ENCODE measurements at places on chromosomes 4 and X. TPM values are rescaled to one million over a fixed set of nuclear protein-coding genes. Genes with fewer than 3 reads are reported as not detected.

DNA sequence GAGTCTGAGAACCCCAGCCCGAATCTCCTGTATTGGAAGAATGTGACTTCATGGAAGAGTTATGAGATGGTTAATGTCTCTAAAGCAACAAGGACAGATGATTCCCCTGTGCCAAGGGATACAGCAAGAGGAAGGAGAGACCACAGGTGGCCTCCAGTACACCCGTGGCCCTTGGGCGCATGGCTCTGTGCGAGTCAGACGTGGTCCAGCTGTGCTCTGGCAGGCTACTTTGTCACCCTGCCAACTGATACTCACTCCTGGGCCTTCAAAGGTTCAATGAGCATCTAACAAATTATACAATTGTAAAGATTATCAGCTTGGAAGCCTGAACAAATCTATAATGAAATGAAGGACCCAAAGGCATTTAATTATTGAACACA is 71.7 kb downstream of the NYX start:
- no peaks in the 10 kb centered on the region for H3K27me3 ChIP-seq
- H3K27ac ChIP-seq: no peak overlapping the region
- no peak for DNase-seq
- H3K4me1 ChIP-seq: no peaks in the 10 kb centered on the region

GRCh38 chr4:158535130-158535614 is 13.5 kb downstream of the RXFP1 start:
- peak overlapping the region; percentile 11 for H3K4me3 ChIP-seq
- H3K4me1 ChIP-seq: no peaks in the 10 kb centered on the region
- no peak overlapping the region for H3K27ac ChIP-seq
- H3K27me3 ChIP-seq: no peaks in the 10 kb centered on the region

DNA sequence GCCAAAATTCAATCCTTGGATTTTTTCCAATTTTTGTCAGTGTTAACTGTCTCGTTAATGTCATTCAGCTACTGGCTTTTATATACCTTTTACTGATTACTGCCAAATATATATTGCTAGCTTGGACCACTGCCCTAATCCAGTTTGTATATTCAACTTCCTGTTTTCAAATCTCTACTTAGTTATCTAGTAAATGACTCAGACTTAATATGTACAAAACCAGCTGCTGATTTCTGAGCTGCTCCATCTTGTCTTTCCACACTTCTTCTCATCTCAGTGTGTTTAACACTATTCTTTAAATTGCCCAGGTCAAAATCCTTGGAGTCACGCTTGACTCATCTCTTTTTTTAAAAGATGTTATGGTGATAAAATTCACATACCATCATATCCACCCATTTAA is 1196.7 kb downstream of the RAPGEF2 start:
- no peaks in the 10 kb centered on the region for H3K36me3 ChIP-seq
- H3K4me3 ChIP-seq: no peak overlapping the region
- no peaks in the 10 kb centered on the region for H3K27me3 ChIP-seq
- H3K4me1 ChIP-seq: no peaks in the 10 kb centered on the region
- no peak for DNase-seq

- H3K4me3 ChIP-seq: no peak overlapping the region
- DNase-seq: no peak
- H3K27ac ChIP-seq: no peak overlapping the region
- H3K36me3 ChIP-seq: no peaks in the 10 kb centered on the region
Measured at GRCh38 chrX:38857736-38858523, 56.7 kb downstream of the MID1IP1 start.

The WDR17 gene
- 3.4 TPM for total RNA-seq

The VCX3B gene
- total RNA-seq: not detected

Measured in ascending aorta (tissue), 2 donors.